ENCODE measurements at places on chromosomes 6 and 20. TPM values are rescaled to one million over a fixed set of nuclear protein-coding genes. Genes with fewer than 3 reads are reported as not detected.

Gene HCRTR2
- 0.41 TPM for polyA plus RNA-seq

Gene LRP11
- 32.5 TPM for polyA plus RNA-seq

Gene RAMACL
- polyA plus RNA-seq = 0.26 TPM

Gene GJE1
- not detected for polyA plus RNA-seq

Gene RAET1L
- not detected for polyA plus RNA-seq
